ENCODE measurements at places on chromosomes 5 and 9.

DNA sequence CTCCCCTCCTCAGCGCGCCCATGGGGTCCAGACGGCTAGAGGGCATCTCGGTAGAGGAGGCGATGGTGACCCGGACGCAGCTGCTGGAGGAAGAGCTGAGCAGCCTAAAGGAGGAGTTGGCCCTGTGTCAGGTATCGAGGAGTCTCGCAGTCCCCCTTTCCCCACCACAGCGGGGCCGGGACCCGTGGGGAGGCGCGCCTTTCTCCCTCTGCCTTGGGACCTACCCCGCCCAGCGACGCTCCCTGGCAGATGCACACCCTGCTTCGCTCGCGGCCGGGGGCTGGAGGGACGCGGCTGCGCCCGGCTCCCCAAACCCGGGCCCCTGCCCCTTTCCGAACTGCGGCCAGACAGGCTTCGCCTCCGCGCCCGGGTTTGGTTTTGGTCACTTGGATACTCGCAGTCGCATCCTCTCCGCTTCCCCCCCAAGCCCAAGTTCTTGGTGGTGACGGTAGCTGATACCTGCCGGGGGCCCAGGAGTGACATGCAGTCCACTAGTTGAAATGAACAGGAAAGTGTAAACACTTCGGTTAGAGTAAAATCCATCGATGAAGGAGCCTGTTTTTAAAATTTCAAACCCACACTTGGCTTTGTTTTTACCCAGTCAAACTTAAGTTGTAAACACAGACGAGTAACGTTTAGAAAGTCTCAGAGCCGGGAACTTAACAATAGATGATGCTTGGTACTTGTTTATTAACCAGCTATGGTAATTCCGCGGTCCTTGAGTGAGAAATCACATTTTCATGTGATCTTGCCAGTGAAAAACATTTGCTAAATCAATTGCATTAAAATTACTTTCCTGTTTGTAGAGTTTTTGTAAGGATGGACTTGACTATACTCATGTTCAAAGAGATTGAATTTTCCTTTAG, 688 bp downstream of the CNTLN start:
- H3K27me3 ChIP-seq, result peaks cover 28% of the 10 kb centered on the region
- peaks cover 4% of the 10 kb centered on the region for H3K4me1 ChIP-seq
- peak; percentile 7 for DNase-seq
- H3K36me3 ChIP-seq, result peaks cover 2% of the 10 kb centered on the region

DNA sequence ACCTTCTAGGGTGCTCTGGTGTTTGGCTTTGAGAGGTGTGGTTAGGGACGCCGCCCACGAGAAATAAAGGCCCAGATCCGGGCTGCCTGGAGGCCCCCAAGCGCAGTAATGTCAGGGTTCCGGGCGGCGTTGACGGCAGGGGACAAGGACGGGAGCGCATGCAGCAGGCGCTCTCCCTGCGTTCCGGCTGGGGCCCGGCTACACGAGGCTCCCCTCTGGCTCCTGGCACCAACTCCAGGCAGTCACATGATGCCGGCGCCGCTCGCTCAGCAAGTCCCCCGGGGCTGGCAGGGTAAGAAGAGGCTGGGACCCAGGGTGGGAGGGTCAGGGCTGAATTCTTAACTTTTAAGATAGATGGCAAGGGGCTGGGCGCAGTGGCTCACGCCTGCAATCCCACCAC, 28.1 kb downstream of the UBTD2 start:
- H3K4me3 ChIP-seq, result no peak overlapping the region
- no peak overlapping the region for H3K27ac ChIP-seq
- H3K4me1 ChIP-seq, result no peaks in the 10 kb centered on the region
- no peak for DNase-seq
- peaks cover 51% of the 10 kb centered on the region for H3K36me3 ChIP-seq

- no peak for DNase-seq
- no peaks in the 10 kb centered on the region for H3K4me1 ChIP-seq
- H3K36me3 ChIP-seq, result no peaks in the 10 kb centered on the region
- no peaks in the 10 kb centered on the region for H3K27me3 ChIP-seq
Measured at GRCh38 chr5:17431272-17432050, 66.6 kb upstream of the TAF11L2 start.

DNA sequence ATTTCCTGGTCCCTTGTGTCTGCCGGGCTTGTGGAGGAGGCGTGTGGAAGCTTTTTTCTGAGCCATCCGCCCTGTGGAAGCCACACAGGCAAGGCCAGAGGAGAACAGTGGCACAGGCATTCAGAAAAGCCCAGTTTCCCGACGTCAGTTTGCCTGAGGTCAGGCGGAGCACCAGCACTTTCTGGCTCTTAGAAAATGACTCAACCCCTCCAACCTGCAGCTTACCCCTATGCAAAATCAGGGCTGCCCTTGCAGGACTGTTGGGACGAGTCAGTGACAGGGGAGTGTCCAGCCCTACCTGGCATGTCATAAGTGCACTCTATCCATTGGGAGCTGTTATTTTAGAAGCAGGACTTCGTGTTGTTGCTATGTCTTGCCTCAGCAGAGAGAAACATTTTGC, 216.0 kb downstream of the NR3C1 start:
- no peak for DNase-seq
- H3K27ac ChIP-seq, result peak overlapping the region; percentile 59
- H3K36me3 ChIP-seq, result peaks cover 31% of the 10 kb centered on the region
- H3K4me3 ChIP-seq, result no peak overlapping the region
- H3K27me3 ChIP-seq, result no peaks in the 10 kb centered on the region

DNA sequence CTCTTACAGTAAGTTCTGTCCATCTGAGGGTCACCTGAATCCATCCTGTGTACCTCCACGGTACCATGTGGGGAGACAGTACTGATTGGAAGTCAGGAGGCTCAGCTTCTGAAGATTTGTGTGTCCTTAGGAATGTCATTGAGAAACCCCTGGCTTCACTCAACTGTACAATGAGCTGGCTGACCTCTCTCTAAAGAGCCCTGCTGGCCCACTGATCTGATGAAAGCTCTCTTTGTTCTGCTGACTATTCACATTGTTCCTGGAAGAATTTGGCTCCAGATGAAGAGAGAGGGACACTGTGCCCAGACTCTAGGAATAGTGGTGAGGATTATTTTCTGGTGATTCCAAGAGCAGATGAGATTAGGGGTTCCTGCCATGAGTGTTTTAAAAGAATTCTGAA, 141.2 kb downstream of the LURAP1L start:
- H3K4me1 ChIP-seq, result no peaks in the 10 kb centered on the region
- DNase-seq, result no peak
- no peak overlapping the region for H3K4me3 ChIP-seq
- H3K27me3 ChIP-seq, result no peaks in the 10 kb centered on the region
- no peaks in the 10 kb centered on the region for H3K36me3 ChIP-seq

DNA sequence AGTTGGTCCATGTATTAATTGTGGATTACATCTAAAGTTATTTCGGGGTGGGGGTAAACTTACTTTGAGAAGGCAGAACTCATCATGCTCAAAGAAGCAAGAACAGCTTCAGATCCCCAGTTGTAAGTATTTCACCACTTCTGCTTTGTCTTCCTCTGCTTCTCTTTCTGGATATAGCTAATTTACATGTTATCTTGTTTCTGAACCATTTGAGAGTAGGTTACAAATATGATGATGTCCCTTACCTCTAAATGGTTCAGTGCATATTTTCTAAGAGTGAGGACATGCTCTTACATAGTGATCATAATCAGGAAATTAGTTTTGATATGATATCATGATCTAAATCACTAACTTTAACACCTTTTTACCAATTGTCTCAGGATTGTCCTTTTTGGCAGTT, 11.9 kb downstream of the TRIO start:
- peaks cover 7% of the 10 kb centered on the region for H3K4me1 ChIP-seq
- no peaks in the 10 kb centered on the region for H3K36me3 ChIP-seq
- no peak overlapping the region for H3K27ac ChIP-seq
- H3K27me3 ChIP-seq, result peaks cover 13% of the 10 kb centered on the region
- no peak overlapping the region for H3K4me3 ChIP-seq

DNA sequence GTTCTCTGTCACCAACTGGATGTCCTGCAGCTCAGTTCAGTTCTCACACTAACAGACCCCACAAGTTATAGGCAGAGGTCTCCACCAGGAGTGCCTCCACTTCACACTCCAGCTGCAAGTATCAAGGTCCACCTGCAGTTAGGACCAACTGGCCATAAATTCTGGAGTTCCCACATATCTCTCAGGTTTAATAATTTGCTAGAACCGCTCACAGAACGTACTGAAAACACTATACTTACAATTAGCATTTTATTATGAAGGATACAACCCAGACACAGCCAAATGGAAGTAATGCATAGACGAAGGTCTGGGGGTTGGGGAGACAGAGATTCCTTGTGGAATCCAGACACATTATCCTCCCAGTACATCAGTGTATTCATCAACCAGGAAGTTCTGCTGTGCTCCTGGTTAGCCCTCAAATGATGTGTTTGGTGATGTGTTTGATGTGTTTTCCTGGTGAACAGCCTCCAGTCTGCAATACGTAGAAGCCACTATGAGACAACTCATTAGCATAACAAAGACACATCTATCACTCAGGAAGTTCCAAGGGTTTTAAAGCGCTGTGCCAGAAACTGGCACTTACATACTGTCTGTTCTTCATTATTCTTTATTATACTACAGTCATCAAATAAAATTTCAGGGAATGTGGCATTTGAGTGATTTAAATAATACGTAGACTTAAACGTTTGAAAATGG, 25.4 kb downstream of the OGN start:
- H3K4me3 ChIP-seq, result no peak overlapping the region
- peaks cover 12% of the 10 kb centered on the region for H3K4me1 ChIP-seq
- no peak for DNase-seq
- H3K27ac ChIP-seq, result no peak overlapping the region
- H3K27me3 ChIP-seq, result no peaks in the 10 kb centered on the region

GRCh38 chr5:90558344-90559192, at the start of gene ADGRV1:
Gene ADGRV1, plus strand, starts transcription at chr5:90558797. Its CDS starts 99 bp downstream, at chr5:90558896.
- H3K27ac ChIP-seq, result no peak within 1 kb of the TSS
- peak within 1 kb of the TSS; percentile 49 for H3K4me3 ChIP-seq
- H3K4me1 ChIP-seq, result peaks cover 8% of the 10 kb centered on the region
- peak; percentile 3 for DNase-seq

- H3K4me3 ChIP-seq, result no peak overlapping the region
- no peak for DNase-seq
- H3K27me3 ChIP-seq, result no peaks in the 10 kb centered on the region
- H3K27ac ChIP-seq, result no peak overlapping the region
- H3K36me3 ChIP-seq, result no peaks in the 10 kb centered on the region
Measured at GRCh38 chr5:80326468-80326867, 6.7 kb downstream of the SPZ1 start.

- no peak overlapping the region for H3K4me3 ChIP-seq
- H3K27ac ChIP-seq, result peak overlapping the region; percentile 0
- H3K4me1 ChIP-seq, result peaks cover 95% of the 10 kb centered on the region
- DNase-seq, result no peak
- peaks cover 27% of the 10 kb centered on the region for H3K36me3 ChIP-seq
- no peaks in the 10 kb centered on the region for H3K27me3 ChIP-seq
Measured at GRCh38 chr9:111913159-111913558, 16.5 kb downstream of the UGCG start.

GRCh38 chr9:114484215-114484853, 20.9 kb downstream of the WHRN start:
- peaks cover 63% of the 10 kb centered on the region for H3K4me1 ChIP-seq
- H3K4me3 ChIP-seq, result no peak overlapping the region
- DNase-seq, result no peak
- H3K27ac ChIP-seq, result peak overlapping the region; percentile 72
- H3K36me3 ChIP-seq, result peaks cover 1% of the 10 kb centered on the region
- H3K27me3 ChIP-seq, result no peaks in the 10 kb centered on the region

DNA sequence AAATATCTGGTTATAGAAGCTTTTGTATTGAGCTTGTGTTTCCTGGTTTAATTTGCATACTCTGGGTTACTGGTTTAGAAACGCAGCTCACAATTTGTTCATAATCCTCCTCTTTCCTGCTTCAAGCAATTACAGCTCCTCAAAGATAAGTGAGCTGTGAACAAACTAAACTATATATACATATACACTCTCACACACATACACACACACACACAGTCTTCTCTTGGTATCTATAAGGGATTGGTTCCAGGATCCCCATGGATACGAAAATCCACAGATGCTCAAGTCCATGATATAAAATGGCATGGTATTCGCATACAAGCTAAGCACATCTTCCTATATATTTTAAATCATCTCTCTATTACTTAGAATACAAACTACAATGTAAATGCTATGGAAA, 510.9 kb upstream of the CDH18 start:
- H3K4me1 ChIP-seq, result no peaks in the 10 kb centered on the region
- no peak overlapping the region for H3K27ac ChIP-seq
- no peaks in the 10 kb centered on the region for H3K27me3 ChIP-seq
- DNase-seq, result no peak

DNA sequence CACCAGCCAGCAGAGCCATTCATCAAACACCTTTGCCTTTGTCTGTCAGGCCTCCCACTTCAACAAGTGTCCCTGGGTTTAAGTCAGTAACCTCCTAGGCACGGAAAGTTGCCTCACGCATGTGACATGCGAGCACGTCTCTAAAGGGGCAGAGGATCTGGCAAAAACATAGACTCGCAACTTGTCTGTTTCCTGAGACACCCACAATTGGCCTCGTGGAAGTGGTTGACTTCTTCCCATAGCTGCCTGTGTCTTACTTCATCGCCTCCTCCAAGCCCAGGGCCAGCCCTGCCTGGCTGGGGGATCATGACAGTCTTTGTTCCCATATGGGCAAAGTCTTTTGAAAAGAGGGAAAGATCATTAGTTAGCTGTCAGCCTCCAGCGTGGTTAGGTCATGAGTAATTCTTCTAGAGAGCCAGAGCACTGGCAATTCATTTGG, 35.5 kb upstream of the GLRX start:
- no peak overlapping the region for H3K4me3 ChIP-seq
- no peaks in the 10 kb centered on the region for H3K36me3 ChIP-seq
- no peaks in the 10 kb centered on the region for H3K27me3 ChIP-seq

DNA sequence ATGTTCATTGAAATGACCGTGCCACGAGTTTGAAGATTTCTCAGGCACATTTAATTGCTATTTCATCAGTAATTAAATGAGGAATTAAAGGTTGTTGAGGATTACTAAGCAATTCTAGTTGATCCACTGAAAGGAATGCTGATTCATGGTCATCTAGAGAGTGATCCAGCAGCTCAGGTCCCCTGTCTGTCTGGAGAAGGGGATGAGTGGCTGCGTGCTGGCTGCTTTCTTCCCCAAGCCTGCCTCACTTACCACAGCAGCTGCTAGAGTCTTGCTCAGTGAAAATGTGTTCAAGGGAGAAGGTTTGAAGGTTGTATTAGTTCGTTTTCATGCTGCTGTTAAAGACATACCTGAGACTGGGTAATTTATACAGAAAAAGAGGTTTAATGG, 7.8 kb upstream of the TGFBI start:
- no peak overlapping the region for H3K27ac ChIP-seq
- no peaks in the 10 kb centered on the region for H3K36me3 ChIP-seq
- H3K27me3 ChIP-seq, result peaks cover 8% of the 10 kb centered on the region

DNA sequence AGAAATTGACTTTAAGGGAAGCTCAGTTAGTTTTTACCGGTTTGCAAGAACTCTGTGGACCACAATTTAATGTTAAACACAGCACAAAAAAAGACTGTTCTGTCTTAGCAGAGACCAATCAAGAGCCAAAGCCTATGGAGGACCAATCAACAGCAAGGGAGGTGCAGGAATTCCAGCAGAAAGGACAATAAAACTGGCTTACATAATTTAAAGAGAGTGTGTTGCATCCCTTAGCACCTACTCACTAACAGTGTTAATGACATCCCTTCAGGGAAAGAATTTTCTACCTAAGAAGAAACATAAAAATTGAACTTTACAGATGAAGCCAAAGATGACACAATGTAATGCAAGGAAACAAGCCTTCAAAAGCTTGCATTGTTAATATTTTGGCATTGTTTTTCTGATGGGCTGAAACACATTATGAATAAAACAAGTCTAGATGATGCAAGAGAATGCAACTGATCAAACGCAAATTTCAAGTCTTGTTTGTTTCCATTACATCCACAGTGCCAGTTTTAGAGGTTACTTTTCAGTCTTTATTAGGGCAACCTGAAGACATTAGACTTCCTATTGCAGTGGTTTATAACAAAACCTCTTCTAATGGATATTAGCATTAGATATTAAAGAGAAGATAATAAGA, 111.3 kb upstream of the FST start:
- no peak for DNase-seq
- no peak overlapping the region for H3K27ac ChIP-seq
- no peak overlapping the region for H3K4me3 ChIP-seq
- peaks cover 7% of the 10 kb centered on the region for H3K4me1 ChIP-seq
- no peaks in the 10 kb centered on the region for H3K36me3 ChIP-seq
- H3K27me3 ChIP-seq, result peaks cover 10% of the 10 kb centered on the region
